ENCODE measurements at places on chromosomes 4 and X. TPM values are rescaled to one million over a fixed set of nuclear protein-coding genes. Genes with fewer than 3 reads are reported as not detected.

Gene GPRIN3
- 25.5 TPM for total RNA-seq

Gene RBMXL3
- total RNA-seq: not detected

Gene TRAM1L1
- total RNA-seq: not detected

Gene MAP7D3
- total RNA-seq: 11.9 TPM

Gene UCHL1
- 1.5 TPM for total RNA-seq

Gene NXF2
- total RNA-seq: not detected

Gene CCDC149
- total RNA-seq: not detected

GRCh38 chrX:119676949-119677653 is 15.9 kb downstream of the SEPTIN6 start:
- peaks cover 40% of the 10 kb centered on the region for H3K4me1 ChIP-seq
- H3K27ac ChIP-seq: peak overlapping the region; percentile 91
- DNase-seq: no peak
- H3K36me3 ChIP-seq: peaks cover 9% of the 10 kb centered on the region

DNA sequence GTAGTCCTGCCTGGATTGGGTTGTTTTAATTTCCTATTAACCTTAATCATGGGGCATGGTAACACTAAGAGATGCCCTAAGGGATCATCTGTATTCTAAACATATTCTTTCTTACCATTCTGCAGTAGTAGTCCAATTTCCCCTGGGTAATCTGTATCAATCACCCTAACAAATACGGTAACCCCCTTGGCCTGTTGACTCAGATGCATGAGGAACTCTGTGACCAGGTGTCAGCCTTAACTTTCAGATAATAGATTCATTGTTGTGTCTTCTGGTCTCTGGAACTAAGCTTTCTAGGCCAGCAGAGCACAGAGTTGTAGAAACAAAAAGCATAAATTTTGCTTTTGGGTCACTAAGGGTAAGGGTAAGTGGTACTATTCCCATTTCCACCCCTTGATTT is 13.1 kb upstream of the BANK1 start:
- H3K36me3 ChIP-seq: no peaks in the 10 kb centered on the region
- H3K27ac ChIP-seq: no peak overlapping the region
- no peaks in the 10 kb centered on the region for H3K4me1 ChIP-seq
- no peak overlapping the region for H3K4me3 ChIP-seq

DNA sequence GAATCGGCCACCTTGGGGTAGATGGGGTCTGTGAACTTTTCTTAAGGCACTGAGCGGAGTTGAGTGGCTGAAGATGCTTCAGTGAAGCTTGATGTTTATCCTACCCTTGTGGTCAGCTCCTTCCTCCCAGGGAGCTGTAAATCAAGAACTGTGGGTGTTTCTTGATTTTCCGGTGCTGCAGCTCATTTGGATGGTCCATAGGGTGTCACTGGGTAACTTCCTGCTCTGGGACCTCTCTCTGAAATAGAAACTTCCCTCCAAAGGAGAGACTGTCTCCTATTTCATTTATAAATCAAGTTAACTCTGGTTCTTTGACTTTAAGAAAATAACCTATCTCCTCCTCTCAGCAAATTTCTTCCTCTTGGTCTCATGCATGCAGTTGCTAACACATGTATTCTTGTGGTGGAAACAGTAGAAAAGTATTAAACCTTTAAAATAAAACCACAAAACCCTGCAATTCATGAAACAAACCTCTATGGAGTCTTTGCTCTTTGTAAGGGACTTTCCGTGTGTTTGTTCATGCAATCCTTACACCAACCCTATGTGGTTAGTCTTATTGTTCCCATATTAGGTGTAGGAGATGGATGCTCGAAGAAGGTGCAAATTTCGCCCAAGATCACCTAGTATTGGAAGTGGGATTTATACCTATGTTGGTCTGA is 110.3 kb downstream of the SHROOM3 start:
- peaks cover 10% of the 10 kb centered on the region for H3K4me1 ChIP-seq
- H3K27me3 ChIP-seq: peaks cover 3% of the 10 kb centered on the region
- peak overlapping the region; percentile 3 for H3K27ac ChIP-seq
- H3K4me3 ChIP-seq: peak overlapping the region; percentile 44

DNA sequence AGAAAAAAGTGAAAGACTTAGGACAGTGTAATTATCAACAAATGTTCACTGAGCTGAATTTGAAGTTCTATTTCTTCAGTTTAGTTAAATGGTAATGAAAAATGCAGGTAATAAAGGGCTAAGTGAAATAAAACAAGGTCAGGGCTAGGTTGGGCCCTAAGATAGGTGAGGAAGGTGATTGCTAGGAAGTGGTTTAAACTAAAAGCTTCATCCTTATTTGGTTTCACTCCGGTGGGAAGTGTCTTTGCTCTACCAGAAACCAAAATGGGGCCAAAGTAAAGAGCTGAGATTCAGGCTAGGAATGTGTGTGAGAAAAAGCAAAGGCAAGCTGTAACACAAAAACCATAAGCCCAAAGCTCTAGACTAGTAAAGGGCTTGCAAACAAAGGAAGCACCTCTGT is 31.0 kb downstream of the TAB3 start:
- H3K27me3 ChIP-seq: no peaks in the 10 kb centered on the region
- peaks cover 2% of the 10 kb centered on the region for H3K4me1 ChIP-seq
- H3K4me3 ChIP-seq: no peak overlapping the region
- DNase-seq: no peak

- H3K4me1 ChIP-seq: peaks cover under 1% of the 10 kb centered on the region
- H3K27ac ChIP-seq: no peak overlapping the region
Measured at GRCh38 chr4:184756399-184756798, 22.5 kb upstream of the CENPU start.

DNA sequence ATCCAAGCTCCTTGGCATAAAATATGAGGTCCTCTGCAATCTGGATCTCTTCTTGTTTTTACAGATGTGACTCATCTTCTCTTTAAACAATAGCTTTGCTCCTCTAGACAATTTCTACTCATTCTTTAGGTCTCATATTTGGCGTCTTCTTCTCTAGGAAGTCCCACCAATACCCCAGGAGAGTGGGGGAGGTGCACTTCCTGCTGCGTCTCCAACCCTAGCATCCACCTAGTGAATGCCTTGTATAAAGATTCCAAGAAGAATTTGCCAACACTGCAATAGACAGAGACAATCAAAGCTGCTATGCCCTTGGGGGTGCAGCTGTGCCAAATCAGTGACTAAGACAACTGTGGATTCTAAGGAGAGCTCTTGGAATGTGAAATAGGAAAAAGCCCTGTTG is 45.7 kb upstream of the SLC10A7 start:
- no peak overlapping the region for H3K4me3 ChIP-seq
- H3K36me3 ChIP-seq: no peaks in the 10 kb centered on the region
- DNase-seq: no peak
- H3K27me3 ChIP-seq: peaks cover 8% of the 10 kb centered on the region
- no peaks in the 10 kb centered on the region for H3K4me1 ChIP-seq
- no peak overlapping the region for H3K27ac ChIP-seq
